ENCODE measurements at places on chromosomes 13 and 19. TPM values are rescaled to one million over a fixed set of nuclear protein-coding genes. Genes with fewer than 3 reads are reported as not detected.

DNA sequence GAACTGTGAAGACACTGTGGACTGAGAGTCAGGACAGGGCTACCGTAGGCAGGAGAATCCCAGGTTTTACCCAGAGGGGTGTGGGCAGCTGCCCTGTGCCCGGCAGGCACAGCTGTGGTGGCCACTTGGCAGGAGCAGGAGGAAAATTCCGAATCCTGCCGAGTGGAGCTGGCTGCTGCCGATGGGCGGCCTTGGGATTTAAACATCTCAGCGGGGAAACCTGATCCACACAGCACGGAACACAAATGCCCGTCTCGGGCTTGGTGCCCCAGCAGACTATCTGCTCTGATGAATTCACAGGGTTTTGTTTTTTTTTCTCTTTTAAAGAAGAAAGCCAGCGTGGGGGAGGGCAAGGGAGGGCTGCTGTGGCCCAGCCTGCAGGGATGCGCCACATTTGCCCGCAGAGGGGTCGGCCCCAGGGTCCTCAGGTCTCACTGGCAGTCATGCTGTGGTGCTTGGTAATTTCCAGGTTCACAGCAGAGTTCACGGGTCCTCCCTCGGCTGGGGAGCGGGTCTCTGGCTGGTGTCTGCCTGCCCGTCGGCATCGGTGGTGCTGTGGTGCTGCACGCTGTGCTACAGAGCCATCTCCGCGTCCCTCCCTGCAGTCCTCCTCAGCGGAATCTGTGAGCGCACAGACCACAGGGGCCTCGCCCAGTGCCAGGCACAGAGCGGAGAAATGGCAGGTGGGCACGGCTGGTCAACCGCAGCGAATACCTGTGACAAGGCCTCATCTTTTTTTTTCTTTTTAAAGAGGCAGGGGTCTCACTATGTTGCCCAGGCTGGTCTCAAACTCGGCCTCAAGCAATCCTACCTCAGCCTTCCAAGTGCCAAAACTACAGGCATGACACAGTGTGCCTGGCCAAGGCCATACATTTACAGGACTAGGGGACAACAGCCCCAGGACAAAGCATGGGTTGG is 28.1 kb downstream of the MPND start:
- DNase-seq = no peak

The B3GNT3 gene
- total RNA-seq = 0.75 TPM

GRCh38 chr13:74206855-74207254 is 72.7 kb upstream of the KLF12 start:
- DNase-seq = no peak

The SLC6A16 gene
- total RNA-seq = 0.42 TPM

The ERICH6B gene
- total RNA-seq = not detected

GRCh38 chr13:20337884-20338551 is 105.9 kb upstream of the GJB6 start:
- no peak for DNase-seq

- DNase-seq = no peak
Observed at GRCh38 chr13:99205621-99206220, 5.1 kb downstream of the UBAC2 start.

DNA sequence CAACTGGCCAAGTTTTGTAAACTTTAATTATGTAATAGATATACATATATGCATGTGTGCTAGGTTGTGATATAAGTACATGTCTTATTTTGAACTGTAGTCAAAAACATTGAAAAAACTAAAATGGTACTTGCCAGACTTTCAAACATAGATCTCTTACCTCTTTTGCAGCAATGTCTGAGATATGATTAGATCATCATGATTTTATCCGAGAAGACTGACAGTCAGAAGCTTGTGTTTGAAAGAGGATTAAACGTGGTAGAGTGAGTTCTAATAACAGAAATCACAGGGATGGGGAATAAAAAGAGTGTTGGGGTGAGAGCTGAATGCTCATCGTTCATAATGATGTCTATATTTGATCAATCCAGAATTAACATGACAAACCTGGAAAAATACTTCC is 18.2 kb upstream of the ACP7 start:
- DNase-seq = no peak

- no peak for DNase-seq
Observed at GRCh38 chr13:30659980-30660379, 42.3 kb downstream of the USPL1 start.

DNA sequence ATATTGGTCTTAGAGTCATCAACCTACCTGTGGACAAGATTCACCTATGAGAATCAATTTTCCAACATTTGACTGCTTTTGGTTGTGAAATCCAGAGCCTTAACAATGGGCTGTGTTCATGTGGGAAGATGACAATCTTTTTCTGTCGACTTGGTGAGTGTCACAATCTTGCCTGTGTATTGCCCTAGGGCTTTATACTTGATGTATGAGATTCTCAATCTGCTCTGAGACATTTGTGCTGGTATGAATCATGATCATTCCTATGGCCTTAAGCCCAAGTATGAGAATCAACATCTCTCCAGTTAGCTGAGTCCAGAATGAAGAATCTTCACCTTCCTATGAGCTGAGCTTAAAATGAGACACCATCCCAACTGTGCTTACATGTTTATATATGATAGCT is 68.7 kb downstream of the ZNF726 start:
- DNase-seq = no peak

The SMIM17 gene
- total RNA-seq = not detected

GRCh38 chr13:31850041-31850555 is 110.8 kb downstream of the RXFP2 start:
- DNase-seq = no peak

GRCh38 chr13:73542446-73542845 is 483.6 kb downstream of the KLF5 start:
- DNase-seq = no peak

GRCh38 chr13:95387733-95388207 is 86.5 kb upstream of the ABCC4 start:
- DNase-seq = no peak

The C5AR2 gene
- not detected for total RNA-seq

- DNase-seq = no peak
Observed at GRCh38 chr13:107716741-107717140, 498.6 kb downstream of the LIG4 start.

- no peak for DNase-seq
Observed at GRCh38 chr13:50070186-50070585, 54.9 kb downstream of the KCNRG start.

DNA sequence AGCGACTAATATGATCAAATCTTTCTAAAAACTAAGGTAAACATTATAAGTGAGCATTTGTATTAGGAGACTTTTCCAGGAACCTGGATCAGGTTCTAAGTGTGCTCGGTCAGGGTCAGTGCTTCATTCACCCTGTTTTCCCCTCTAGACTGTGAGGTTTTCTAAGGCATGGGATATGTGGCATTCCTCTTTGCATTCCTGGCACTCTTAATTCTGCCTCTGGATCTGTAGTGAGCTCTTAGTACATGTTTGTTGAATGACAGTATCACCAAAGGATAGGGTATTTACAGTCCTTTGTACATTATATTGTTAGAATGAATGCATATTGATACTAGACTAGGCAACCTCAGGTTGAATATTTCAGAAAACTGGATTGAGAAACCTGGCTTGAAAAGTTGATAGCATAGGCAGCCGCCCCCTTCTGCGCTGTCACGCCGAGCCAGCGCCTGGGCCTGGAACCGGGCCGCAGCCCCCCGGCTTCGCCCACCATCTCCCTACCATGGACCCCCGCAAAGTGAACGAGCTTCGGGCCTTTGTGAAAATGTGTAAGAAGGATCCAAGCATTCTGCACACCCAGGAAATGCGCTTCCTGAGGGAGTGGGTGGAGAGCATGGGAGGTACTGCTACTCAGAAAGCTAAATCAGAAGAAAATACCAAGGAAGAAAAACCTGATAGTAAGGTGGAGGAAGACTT is 156.5 kb downstream of the KCNRG start:
- DNase-seq = no peak

- no peak for DNase-seq
Observed at GRCh38 chr13:44902738-44903137, 86.5 kb downstream of the NUFIP1 start.

The CGB8 gene
- not detected for total RNA-seq

The RASGRP4 gene
- 5.9 TPM for total RNA-seq

The NDUFA7 gene
- 90.9 TPM for total RNA-seq

The ZNF709 gene
- 1.7 TPM for total RNA-seq

The KIR3DL2 gene
- 1.3 TPM for total RNA-seq

- DNase-seq = no peak
Observed at GRCh38 chr13:91565296-91565695, 166.9 kb downstream of the GPC5 start.

The PTGIR gene
- total RNA-seq = 41.0 TPM

- no peak for DNase-seq
Observed at GRCh38 chr13:93338906-93339305, 112.3 kb downstream of the GPC6 start.

The SMG9 gene
- total RNA-seq = 64.4 TPM

DNA sequence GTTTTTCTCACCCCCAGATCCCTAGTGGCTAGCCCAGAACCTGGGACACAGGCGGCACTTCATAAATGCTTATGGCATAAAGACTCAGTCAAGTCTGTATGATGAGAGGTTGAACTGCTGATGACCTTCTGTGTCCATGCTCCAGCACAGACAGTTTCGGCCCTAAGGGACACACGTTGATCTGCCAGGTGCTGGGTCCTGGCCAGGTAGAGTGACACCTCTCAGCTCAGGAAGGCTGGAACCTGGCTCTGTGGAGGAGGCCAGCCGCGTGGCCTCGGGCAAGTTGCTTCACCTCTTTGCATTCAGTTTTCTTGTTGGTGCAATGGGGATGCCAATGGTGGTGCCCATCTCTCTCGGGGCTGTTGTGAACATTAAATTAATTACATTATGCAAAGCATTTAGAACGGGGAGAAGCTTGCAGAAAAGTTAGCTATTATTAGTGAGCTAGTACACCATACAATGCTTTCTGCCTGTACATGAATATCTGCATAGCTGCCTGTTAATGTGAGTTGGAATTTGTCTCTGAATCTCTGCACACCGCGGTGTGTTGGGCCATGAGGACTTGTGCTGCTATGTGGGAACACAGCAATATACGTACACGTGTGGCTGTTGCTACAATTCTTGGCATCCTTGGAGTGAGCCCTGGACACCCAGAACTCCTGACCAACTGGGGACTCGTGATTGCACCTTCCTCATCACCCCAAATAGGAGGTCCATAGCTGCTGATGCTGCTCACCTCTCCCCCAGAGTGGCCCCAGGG is 8.4 kb downstream of the GADD45B start:
- DNase-seq = no peak

DNA sequence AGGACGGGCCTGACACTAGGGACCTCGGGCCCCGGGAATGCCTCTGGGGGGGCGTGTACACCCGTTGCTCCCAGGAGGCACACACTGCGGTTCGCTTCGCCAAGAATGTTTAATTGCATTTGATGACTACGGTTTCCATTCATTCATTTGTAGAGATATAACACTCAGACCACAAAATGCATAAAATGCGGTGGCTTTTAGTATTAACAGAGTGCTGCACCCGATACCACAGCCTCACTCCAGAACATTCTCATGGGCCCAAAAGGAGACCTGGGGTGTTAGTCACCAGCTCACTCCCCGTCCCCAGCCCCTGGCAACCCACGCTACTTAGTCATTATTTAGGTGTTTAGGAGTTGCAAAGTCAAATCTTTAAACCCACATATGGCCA is 21.8 kb downstream of the HCN2 start:
- DNase-seq = peak; percentile 86

DNA sequence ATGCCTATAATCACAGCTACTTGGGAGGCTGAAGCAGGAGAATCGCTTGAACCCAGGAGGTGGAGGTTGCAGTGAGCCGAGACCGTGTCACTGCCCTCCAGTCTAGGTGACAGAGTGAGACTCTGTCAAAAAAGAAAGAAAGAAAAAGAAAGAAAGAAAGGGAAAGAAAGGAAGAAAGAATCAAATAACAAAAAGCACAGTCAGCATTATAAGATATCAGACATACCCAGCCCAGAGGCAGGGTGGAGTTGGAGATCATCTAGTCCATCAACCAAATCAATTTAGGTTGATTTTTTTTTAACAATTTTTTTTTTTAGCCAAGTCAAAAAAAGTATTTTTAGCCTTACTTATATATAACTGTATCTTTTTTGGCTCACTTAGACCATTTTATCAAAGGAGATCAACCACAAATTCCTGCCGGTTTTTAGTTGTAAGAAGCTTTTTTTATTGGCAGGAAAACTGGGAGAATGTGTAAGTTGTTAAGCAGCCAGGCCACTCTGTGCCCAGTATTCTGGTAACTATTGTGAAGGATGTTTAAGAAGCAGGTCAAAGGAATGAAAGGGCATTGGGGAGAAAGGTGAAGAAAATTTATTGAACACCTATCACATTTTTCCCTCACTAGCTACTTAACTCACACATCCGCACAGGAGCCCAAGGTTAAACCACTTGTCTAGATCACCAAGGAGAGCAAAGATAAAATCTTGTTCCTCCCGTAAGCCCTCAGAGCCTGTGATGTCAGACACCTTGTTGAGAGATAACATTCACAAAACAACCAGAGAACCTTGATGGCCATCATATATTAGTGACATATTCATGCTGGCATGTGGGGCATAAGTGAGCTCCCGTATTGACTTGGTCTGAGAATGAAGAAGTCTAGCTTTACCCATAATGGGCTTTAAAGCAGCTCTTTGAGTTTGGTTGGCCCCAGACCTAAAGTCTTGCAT is 91.8 kb downstream of the COL4A2 start:
- no peak for DNase-seq

GRCh38 chr19:17703824-17704463 is 15.3 kb upstream of the MAP1S start:
- DNase-seq = peak; percentile 85

DNA sequence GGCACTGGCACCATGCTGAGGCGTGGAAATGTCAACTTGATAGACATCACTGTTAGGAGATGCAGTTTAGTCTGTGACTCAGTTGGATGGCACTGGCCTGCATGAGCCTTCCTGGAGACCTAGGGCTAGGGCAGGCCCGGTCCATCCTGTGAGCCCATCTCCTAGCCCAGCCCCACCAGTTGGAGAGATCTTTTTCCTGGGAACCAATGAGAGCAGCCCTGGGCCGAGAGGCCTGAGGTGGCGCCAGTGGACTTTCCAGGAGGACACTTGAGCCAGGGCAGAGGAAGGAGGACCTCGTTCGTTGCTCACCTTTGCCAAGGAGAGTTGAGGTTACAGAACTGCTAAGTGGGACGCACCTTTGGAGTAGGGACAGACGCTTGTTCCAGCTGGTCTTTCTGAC is 100.5 kb upstream of the TEX29 start:
- no peak for DNase-seq

The BCAM gene
- total RNA-seq = not detected

GRCh38 chr19:45075301-45076028 is 813 bp downstream of the ZNF296 start:
- DNase-seq = peak; percentile 61

DNA sequence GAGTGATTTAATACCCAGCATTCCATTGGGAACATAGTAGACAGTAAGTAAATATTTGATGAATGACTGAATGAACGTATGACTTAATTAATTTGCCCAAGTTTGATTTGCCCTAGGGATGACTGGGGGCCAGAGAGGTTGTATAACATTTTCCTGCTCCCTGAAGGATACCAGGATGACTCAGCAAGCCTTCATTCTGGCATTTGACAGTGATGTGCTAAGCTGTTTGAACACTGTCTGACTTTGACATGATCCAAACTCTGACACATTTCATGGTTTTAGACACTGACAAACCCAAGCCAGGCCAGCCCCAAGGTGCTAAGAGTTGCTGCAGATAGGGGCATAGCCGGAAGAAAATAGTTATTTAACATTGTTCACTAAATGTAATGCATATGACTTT is 53.4 kb upstream of the KLF12 start:
- no peak for DNase-seq

All from activated CD4-positive, alpha-beta T cell treated with anti-CD3 and anti-CD28 coated beads for 36 hours (primary cell).